SHP77 (cell line): ENCODE measurements at places on chromosomes 6 and 20.

DNA sequence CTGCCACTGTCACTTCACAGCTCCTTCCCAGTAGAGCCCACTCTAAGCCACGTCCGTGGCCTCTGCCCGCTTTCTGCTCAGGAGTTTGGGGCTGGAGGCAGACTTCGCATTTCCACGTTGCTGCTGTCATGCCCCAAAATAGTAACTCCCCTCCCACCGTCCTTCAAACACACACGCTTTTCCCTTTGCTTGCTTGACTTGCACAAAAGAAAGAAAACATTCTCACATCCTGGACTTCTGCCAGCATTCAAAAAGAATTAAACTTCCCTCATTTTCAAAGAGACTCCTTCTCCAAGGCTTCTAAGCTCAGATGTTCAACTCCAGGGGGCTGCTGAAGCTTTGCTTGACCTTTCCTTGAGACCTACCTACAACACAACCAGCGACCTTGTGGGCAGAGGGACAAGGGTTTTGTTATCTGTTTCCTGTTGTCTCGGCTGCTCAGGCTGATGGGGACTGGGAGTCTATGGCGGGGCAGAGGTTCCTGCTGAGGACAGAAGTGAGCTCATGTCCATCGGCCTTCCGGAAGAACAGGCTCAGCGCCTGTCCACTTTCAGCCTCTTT, 263.8 kb upstream of the FOXQ1 start:
- no peak for DNase-seq

DNA sequence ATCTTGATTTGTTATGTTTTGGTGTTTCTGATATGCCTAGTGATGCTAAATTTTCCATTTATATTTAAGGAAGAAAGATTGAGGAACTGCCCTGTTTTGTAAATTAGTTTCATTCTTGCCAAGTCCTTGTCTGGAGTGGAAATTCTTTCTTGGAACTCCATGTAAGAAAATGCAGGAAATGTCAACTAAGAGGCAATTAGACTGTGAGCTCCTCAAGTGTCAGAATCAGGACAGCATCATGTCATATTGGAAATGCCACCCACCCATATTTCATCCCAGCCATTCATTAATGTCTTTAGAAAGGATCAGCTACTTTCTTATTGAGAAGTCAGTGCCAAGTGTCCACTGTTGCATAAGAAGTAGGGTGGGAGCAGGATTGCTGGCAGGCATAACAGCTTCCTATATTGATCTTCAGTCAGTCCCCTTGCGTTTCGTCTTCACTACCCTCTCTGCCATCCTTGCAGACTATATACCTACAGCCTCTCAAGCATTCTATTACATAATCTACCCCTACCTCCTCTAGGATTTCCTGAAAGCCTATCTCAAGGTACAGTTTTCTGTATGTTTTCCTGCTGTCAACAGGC, 42.4 kb downstream of the HAO1 start:
- no peak for DNase-seq

- DNase-seq = no peak
Observed at GRCh38 chr6:34005901-34006531, 139.9 kb downstream of the GRM4 start.

DNA sequence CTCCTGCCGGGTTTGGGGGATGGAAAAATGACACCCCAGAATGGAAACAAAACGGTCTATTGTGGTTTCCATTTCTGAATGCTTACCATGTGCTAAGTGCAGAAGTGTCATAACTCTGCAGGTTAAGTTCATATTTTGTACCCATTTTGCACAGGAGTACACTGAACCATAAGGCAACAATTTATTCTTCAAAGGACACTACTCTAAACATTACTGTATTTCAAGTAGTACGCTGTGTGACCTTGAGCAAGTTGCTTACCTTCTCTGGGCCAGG, 9.8 kb upstream of the ID1 start:
- no peak for DNase-seq

GRCh38 chr6:11605507-11605905, 68.0 kb downstream of the TMEM170B start:
- DNase-seq = no peak

DNA sequence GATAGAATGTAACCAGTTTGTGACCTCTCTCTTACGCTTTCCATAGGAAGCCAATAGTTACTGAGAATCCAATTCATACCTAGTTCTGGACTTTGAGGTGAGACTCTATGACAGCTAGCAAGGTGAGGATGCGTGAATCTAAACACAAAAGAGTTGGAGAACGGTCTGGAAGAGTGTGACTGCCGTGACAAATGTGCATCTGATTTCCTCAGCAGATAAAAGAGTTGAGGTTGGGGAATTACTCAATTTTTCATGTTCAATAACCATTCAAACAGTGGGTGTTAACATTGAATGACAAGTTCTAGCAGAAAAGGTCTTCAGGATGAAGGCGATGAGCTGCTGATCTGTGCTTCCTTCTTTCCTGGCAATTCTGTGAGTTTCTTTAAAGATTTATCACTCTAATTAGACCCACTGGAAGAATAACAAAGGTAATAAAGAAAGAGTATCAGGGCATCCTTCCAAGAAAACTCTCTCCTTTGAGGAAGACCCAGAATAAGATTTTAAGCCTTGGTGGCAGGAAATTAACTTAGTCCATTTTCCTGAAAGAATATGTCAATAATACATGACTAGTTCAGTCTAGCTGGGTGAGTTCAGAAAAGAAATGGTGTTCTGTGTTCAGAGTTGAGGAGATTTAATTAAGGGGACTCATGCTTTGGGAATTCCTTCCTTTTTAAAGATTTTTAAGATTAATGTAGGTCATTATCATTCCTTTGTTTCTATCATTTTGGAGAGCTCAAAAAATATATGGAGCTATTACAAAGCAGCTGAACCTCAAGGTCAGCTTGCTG, 24.5 kb downstream of the KIF3B start:
- DNase-seq = no peak

GRCh38 chr20:35144694-35145093, 2.4 kb downstream of the EDEM2 start:
- no peak for DNase-seq

GRCh38 chr6:109069746-109070145, 24.9 kb downstream of the SESN1 start:
- no peak for DNase-seq

GRCh38 chr6:148235446-148235845, 107.2 kb upstream of the SASH1 start:
- DNase-seq = no peak

GRCh38 chr6:3615391-3616380, 135.8 kb downstream of the PXDC1 start:
- no peak for DNase-seq

DNA sequence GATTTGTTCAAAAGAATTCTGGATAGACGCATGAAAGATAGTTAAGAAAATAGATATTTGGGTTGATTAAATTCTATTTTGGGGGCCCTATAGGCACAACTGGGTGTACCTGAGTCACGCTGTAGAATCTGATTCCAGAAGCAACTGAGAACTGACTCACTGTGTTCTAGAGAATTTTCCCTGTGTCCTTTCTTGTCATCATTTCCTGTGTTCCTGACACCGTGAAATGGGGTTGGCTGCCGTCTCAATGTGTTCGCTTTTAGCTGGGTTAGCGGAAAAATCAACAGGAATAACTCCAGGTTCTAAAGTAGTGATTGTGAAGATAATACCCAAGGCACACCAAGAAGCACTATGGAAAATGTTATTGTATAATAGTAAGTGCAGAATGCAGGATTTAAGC, 5.0 kb downstream of the GCNT2 start:
- no peak for DNase-seq

GRCh38 chr6:136180704-136181511, 69.2 kb downstream of the MTFR2 start:
- peak; percentile 2 for DNase-seq

- no peak for DNase-seq
Observed at GRCh38 chr6:164108869-164109769, 694.6 kb downstream of the QKI start.

GRCh38 chr6:34207695-34208443, 28.8 kb upstream of the HMGA1 start:
- DNase-seq = no peak

- DNase-seq = no peak
Observed at GRCh38 chr6:90263633-90264032, 33.0 kb downstream of the BACH2 start.

GRCh38 chr6:157756708-157757429, 66.2 kb upstream of the SNX9 start:
- peak; percentile 68 for DNase-seq

- no peak for DNase-seq
Observed at GRCh38 chr6:11968241-11968806, 43.8 kb upstream of the HIVEP1 start.

DNA sequence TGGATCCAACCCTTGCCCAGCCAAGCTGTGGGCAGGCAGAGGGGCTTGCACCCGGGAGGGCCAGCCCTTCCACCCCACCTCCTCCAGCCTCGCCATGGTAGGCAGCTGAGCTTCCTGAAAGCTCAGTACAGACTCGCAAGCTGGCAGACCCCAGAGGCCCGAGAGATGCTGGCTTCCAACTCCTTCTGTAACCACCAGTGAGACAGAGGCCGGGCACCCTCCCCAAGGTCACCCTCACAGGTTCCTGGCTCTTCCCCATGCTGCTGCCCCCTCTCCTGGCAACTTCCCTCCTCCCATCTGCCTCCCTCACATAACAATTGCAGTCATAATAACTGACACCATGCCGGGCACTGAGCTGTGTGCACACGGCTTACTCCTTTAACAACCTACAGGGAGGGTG, 26.2 kb upstream of the NOL4L start:
- peak; percentile 59 for DNase-seq
